Non-pigmented ciliary epithelial cell (primary cell): ENCODE measurements at places on chromosomes 7 and 10.

DNA sequence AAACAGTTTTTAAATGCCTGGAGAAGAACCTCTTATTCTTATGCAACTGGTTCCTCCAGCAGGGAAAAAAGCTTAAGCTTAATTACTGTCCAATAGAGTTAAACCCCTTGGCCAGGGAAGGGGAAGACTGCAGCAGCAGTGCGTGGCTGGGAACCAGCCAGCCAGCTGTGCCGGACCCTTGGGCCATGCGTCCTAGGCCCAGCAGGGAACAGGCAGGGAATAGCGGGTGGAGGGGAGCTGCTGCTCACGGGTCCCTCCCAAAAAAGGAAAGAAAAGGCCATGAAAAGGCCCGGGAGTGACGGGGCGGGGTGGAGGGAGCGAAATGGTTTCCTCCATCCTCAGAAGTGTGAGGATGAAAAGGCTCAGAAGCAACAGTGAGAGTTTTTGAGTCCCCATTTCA lies 35.2 kb upstream of the HECW1 start:
- no peak for DNase-seq

DNA sequence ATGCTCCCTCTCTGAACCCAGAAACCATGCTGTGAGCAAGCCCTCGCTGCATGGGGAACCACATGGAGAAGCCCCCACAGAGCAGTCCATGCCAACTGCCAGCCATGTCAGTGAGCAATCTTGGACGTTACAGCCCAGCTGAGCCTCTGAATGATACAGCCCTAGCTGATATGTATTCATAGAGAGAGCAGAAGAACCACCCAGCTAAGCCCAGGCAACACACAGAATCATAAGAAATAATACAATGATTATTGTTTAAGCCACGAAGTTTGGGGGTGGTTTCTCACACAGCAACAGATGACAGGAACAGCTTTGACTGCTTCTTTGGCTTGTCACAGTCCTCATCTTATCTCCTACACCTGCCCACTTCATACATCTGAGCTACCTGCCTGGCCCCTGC lies 32.5 kb upstream of the CARD11 start:
- no peak for DNase-seq

- DNase-seq: no peak
Measured at GRCh38 chr7:18577096-18577771, 81.7 kb downstream of the HDAC9 start.

- no peak for DNase-seq
Measured at GRCh38 chr7:85052894-85053293, 134.0 kb downstream of the SEMA3D start.

DNA sequence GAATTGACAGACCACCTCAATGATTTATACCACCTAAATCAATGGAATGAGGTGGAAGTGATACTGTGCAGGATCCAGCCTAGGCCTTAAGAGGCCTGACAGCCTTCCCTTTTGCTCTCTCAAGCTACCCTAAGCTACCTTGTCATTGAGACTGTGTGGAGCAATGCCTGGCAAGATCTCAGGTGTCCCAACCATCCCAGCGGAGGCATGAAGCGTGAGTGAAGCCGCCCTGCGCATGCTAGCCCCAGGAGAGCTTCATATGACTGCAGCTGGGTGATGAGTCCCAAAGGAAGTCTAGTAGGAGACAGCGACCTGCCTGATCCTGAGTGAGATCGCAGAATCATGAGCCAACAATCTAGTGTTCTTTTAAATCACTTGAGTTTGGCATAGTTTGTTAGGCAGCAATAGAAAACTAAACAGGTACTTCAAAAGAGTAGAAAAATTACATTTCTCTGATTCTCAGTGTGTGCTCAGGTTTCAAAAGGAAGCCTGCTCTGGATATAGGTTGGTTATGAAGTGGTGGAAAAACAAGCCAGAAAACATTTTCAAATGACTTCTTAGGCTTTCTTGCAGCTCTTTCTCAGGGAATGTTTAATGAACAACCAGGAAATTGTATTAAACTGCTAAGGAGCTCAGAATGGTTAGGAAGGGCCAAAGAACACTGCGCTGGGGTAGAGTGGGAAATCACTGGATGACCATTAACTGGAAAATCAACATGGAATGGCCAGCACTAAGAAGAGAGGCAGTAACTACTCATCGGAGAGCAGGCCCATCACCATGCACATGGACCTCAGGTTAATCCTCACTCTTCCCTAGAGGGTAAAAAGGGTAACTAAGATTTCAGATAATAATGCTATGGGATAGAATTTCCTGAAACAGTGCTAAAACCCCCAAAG lies 535.2 kb downstream of the PHTF2 start:
- DNase-seq: no peak

DNA sequence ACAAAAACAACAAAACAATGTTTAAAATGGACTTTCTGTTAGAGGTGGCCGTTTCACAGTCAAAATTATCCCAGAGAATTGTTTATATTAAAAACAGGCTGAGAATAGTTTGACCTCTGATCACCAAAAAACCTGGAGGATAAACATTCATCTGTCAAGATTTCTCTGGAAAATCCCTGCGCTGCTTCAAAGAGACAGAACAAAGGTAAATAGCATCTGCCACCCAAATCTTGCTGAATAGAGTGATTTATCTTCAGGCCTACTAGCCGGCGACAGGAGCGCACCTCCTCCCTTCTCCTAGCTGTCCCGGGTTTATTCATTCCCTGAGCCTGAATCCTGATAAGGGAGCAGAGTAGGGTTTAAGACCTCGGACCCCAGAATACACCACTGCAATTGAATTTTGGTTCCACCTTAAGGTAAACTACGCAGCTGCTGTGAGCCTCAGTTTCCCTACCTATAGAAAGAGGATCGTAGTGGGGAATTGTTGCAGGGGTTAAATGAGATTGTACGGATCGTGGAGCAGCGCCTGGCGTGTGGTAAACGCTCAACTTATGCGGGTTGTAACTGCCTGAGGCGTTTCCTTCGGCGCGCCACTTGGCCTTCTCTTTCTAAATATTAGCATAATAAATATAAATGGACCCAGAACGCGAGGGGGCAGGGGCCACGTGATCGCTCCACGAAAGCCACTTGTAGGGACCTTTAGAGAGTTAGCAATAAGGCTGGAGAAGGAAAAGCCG lies 498 bp upstream of the ST7 start:
- DNase-seq: no peak

- DNase-seq: no peak
Measured at GRCh38 chr7:55244006-55244745, 121.0 kb upstream of the LANCL2 start.

DNA sequence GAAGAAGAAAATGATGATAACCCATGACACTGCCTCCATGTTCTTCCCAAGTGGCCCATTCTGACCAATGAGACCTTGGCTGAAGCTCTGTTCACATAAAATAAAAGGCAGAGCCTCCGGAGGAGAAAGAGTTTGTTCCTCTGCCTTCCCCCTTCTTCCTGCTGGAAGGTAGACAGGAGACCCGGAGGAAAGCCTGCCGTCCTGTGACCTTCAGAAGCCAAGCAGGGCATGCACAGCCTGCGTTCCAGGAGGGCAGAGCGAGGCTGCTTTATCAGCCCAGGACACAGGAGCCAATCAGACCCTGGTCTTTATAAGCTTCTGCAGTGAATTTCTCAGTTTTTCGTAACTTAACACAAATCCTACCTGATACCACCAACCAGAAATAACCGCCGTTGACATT lies 8.6 kb upstream of the GRID1 start:
- DNase-seq: no peak

DNA sequence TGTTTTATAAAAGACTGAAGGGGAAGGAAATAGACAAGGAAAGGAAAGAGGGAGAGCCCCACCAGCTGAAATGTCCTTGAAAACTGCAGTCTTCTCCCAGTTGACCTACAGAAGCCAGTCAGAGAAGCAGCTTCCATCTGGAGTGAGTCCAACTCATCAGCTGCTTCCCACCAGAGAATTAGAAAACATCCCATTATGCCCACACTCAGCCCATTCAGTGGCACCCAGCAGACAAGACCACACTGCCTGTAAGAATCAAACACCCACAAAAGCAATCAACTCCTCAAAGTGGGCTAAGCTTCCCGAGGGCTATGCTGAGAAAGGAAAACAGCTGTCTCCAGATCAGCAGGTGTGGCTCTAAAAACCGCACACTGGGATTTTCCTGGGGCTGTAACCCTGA lies 29.6 kb upstream of the TMEM213 start:
- no peak for DNase-seq

DNA sequence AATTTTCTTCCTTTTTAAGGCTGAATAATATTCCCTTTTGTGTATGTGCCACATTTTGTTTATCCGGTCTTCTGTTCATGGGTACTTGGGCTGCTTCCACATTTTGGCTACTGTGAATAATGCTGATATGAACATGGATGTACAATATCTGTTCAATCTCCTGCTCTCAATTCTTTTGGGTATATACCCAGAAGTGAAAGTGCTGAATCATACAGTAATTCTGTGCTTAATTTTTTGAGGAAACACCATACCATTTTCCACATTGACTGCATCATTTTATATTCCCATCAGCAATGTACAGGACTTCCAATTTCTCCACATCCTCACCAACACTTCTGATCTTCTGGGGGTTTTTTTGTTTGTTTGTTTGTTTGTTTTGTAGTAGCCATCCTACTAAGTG lies 135.0 kb upstream of the INHBA start:
- DNase-seq: no peak

DNA sequence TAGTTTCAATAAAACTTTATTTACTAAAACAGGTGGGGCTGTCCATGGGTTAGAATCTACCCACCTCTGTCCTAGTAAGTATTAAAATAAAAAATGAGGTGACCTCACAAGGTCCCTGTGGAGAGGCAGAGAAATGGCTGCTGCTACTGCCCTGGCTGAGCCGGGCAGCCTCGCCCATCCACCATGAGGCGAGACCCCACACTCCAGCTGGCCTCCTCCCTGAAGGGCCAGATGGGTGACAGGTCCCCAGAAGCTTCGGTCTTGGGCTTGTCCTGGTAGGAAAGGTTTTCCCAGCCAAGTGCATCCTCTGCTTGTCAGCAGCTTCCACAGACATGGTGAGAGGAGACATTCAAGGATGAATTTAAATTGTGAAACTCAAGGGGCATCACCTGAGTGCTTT lies 565.8 kb downstream of the PTPRN2 start:
- no peak for DNase-seq

DNA sequence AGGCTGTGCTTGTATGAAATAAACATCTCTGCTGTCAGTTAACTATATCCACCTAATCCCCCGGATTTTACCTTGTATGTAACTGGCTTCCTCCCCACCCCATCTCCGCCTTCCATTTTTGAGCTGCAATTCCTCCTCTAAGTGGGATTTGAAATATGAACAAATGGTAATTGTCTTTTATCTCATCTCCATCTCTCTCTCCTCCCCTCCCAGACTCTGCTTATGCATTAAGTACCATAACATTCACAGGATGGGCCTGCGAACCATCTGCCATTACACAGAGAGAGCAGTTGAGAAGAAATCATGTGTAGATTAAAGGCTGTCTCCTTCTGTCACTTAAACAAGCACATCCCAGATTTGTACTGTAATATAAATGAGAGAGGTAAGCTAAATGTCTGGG lies 1169.9 kb downstream of the TYW1 start:
- DNase-seq: no peak

DNA sequence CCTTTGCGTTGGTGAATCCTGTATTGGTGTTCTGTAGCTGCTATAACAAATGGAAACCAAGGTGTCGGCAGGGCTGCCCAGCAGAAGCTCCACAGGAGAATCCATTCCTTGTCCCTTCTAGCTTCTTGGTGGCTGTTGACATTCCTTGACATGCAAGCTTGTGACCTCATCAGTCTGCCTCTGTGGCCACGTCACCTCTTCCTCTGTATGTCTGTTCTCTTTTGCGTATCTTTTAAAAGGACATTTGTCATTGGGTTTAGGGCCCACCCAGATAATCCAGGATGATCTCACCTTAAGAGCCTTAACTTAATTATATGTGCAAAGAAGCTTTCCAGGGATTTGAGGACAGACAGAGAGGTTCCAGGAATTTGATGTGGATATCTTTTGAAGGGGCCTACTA lies 15.3 kb upstream of the ZCCHC24 start:
- no peak for DNase-seq

DNA sequence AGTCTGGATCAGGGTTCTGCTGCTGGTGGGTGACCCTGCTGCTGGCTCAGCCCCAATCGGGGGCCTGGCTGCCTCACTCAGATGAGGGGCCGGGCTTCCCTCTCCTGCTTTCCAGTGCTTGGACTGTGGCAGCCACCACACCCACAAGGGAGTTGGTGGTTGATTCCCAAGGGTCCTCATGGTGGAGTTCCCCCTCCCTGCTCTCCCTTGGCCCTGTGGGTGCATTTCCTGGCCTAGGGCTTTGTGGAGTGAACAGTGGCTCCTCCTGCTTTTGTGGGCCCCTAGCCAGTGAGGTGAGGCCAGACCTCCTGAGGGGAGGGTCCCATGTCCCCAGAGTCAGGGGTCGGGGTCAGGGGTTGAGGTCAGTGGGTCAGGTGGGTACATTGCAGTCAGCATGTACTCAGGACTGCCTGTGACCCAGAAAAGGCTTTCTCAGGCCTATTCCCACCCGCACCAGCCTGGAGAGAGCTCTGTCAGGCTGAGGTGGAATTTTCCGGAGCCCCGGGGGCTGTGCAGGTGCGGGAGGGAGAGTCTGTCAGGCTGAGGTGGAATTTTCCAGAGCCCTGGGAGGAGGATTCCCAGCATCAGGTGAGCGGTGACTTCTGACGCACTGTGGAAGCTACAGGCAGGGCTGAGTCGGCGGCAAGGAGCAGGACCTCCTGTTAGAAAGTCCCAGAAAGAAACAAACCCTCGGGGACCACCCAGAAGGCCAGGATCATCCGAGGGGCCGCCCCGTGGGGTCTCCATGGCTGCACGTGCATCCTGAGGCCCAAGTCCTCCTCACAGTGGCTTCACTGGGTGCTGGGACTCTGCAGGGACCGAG lies 94.4 kb upstream of the INSIG1 start:
- DNase-seq: no peak

- no peak for DNase-seq
Measured at GRCh38 chr7:127417346-127417745, 24.8 kb upstream of the ZNF800 start.

- no peak for DNase-seq
Measured at GRCh38 chr10:101018600-101019439, 12.1 kb downstream of the PDZD7 start.

- no peak for DNase-seq
Measured at GRCh38 chr7:92437956-92438491, 9.3 kb upstream of the GATAD1 start.

GRCh38 chr7:38222481-38223096 lies 44.5 kb downstream of the STARD3NL start:
- no peak for DNase-seq

GRCh38 chr10:89738551-89739209 lies 37.3 kb downstream of the KIF20B start:
- DNase-seq: no peak

DNA sequence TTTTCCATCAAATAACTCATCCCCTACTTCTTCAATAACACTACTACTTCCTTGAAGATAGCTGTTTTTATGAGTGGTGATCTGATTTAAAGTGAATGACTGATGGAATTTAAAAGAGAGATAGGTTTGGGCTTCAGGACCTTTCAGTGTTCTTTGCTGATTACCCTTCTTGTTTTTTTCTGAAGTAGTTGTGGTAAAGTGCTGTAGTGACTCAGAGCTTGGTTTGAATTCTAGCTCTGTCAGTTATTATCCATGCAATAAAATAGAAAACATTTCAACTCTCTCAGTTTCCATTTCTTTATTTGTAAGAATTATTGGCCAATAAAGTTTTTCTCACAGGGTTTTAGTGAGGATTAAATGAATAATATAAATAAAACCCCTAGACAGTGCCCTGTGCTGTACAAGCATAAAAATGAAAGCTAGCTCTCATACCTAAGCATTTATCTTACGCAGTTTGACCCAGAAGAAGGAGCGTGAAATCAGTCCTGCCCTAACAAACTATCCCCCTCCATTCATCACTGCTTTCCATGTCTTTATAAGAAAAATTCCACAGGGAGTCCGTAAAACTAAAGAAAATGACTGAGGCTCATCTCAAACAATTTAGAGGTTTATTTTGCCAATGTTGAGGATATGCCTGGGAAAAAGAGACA lies 25.1 kb upstream of the AKAP9 start:
- DNase-seq: no peak
